ENCODE measurements at places on chromosomes 4 and X. TPM values are rescaled to one million over a fixed set of nuclear protein-coding genes. Genes with fewer than 3 reads are reported as not detected.

DNA sequence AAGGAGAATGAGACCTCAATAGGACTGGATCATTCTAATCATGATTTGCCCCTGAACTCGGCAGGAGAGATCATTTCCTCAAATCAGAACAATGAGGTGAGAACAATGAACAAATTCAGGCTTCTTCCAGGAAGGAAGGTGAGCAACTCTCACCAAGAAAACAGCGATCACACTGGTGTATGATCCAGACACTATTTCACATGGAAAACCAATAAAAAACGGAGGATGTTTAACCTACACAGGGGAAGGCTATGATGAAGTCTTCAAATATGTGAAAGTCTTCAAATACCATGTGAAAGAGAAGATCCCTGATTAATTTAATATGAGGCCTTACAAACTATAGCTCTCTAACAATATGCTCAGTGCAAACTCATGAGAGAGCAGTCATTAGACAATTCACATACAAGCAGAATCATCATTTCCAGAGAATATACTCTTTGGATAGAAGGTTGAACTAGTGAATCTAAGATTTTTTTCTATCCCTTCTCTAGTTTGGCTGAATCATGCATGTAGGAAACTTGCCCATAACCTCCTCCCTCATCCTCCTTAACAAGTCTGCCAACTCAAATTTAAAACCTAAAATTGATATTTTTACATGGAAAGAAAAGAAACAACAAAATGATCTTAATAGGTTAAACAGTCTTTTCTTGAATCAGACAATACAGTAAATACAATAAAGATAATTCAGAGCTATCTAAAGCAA lies 122.5 kb downstream of the ADAMTS3 start:
- DNase-seq, result peak; percentile 6

DNA sequence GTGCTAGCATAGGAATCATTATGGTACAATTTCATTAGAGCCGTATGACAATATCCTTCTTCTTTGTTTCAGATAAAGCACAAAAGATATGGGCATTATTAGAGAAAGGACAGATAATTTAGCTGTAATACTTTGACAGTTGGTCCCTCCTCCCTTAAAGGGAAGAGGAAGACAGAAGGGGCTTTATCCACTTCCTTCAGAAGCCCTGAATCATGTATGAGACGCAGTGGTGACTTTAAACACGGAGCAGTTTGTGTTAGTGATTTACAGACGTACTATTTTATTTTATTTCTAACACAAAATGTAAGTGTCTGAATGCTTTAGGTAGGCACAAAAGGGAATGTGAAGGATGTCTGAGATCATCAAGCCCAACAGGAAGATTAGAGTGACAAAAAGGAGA lies 467.7 kb downstream of the IL15 start:
- no peak for DNase-seq

The TEX13C gene
- not detected for total RNA-seq

The GAGE1 gene
- not detected for total RNA-seq

- no peak for DNase-seq
Measured at GRCh38 chr4:47736555-47736954, 101.3 kb downstream of the CORIN start.

Data from stomach (tissue), 19 donors.